ENCODE measurements at places on chromosomes 13 and 19.

GRCh38 chr13:103703246-103703645, 637.0 kb upstream of the SLC10A2 start:
- DNase-seq, result no peak

DNA sequence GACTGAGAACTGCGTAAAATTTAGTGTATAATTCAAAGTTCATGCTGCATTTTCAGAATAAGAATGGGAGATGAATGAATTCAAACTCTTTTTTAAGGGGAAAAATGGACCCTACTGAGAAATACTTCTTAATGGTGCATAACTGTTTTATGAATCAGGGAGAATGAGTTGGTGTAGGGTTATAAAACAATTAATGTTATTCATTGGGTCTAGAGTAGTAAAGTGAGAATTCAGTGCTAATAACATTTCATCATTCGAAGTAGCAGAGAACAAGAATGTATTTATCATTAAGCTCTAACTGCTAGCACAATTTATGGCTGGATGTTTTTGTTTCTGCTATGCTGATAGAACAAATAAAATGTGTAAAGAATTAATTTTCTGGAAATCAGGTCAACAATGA, 310.2 kb downstream of the SLITRK5 start:
- no peak for DNase-seq

DNA sequence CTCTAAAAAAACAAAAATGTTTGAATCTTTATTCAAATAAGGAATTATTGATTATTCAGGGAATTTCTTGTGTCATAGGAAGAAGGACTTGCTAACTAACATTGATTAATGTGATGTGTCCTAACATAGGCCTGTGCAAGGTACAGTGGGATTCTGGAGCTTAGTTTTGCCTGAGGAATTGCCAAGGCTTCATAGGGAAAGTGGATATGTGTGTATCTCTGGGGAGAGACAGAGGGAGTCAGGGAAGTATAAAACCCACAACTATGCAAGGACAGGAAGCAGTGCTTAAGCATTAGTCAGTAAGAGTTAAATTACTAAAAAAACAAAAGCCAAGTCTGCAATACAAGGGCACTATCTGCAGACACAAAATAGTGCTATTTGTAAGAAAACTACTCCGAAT, 59.6 kb downstream of the WDFY2 start:
- DNase-seq, result no peak

- no peak for DNase-seq
Observed at GRCh38 chr13:25871389-25872125, 180.3 kb downstream of the SHISA2 start.

- no peak for DNase-seq
Observed at GRCh38 chr13:95356916-95357315, 55.7 kb upstream of the ABCC4 start.

DNA sequence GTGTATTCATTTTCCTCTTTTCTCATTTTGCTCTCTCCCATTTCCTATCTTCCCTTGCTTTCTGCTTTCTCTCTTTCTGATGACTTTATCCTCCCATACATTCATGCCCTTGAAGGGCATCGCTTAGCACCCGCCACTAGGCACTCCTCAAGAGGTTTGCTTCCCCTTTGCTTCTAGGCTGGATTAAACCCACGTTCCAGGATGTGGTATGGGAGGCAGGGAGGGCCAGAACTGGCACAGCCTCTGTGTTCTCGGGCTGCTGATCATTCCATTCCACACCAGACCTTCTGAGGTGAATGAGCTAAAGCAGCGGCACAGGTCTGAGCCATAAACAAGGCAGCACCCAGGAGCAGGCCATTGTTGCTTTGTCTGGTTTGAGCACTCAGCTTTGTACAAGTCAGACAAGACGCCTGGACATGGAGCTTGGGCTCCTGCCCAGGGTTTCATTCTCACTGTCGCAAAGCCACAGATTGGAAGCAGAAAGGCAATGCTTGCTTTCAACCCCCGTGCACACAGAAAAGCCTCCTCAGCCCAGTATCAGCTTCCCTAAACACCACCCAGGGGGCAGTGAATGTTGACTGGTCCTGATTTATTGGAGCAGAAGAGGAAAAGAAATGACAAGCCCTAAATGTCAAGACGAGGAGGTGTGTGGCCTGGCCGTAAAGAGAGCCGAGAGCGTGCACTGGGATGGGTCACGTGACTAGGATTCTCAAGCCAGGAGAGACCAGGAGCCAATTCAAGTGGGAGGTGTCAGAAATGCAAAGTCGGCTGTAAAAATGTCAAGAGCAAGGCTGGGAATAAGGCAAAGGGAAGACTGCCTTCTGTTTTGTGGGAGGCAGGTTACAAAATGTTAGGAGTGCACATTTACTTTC, 218.0 kb upstream of the SERP2 start:
- no peak for DNase-seq

- no peak for DNase-seq
Observed at GRCh38 chr13:27170221-27170515, 1.4 kb downstream of the USP12 start.

GRCh38 chr19:7159105-7159933, 89.8 kb downstream of the ZNF557 start:
- DNase-seq, result no peak

GRCh38 chr19:29172302-29172701, 40.6 kb downstream of the UQCRFS1 start:
- no peak for DNase-seq

DNA sequence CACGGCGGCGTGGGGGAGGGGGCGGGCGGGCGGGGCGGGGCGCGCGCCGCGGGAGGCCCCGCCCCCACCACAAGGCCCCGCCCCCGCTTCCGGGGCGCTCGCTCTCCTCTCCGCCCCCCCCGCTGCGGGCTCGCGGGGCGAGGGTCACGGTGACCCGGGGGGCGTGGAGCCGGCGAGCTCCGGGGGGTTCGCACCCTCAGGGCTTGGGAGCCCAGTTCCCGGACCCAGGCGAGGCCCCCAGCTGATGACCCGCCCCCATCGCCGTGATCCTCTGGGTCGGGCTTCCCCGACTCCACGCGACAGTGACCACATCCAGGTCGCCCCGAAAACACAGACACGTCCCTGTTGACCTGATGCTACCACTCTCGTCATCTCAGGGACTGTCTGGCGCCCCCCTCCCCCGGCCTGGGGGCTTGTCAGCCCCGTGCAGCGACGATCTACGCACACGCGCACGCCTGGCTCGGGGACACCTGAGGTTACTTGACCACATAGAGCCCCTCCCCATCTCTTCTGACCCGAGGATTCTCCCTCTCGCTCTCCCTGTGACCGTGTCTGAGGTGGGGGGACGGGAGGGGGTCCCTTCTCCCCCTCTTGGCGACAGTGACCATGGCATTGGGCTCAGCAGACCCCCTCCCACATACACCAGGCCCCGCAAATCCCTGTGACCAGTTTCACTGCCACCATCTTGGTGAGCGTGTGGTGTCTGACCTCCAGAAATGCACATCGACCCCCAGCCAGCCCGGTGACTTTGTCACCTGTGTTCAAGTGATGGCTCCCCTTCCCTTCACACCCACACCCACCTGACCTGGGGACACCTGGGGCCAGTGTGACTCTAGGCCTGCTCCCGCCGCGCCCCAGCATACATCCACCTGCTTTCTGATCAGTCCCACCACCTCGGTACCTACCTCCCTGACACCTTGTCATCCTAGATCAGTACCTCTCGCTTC, 670 bp downstream of the MAP2K7 start:
- no peak for DNase-seq

DNA sequence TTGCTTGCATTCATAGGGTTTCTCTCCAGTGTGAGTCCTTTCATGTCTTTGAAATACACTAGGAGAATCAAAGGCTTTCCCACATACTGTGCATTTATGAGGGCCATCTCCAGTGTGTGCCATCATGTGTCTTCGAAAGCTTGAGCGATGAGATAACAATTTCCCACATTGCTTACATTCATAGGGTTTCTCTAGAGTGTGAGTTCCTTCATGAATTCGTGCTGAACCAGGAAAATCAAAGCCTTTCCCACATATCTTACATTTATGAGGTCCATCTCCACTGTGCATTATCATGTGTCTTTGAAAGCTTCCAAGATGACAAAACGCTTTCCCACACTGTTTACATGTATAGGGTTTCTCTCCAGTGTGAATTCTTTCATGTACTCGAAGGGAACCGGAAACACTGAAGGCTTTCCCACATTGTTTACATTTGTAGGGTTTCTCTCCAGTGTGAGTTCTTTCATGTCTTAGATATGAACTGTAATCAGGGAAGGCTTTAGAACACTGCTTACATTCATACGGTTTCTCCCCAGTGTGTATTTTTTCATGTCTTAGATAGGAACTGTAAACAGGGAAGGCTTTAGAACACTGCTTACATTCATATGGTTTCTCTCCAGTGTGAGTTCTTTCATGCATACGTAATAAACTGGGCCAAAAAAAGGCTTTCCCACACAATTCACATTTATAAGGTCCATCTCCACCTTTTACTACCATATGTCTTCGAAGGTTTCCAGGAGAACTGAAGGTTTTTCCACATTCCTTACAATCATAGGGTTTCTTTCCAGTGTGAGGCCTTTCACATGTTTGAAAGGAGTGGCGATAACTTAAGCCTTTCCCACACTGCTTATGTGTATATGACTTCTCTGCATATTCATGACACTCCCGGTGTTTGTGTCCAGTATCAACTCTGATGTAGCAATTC, 21.4 kb downstream of the ZNF44 start:
- no peak for DNase-seq

GRCh38 chr19:5698635-5699422, 8.7 kb downstream of the RPL36 start:
- no peak for DNase-seq

All from NCI-H1436 treated with DMSO at 0.1 percent for 48 hours (cell line).